Renal cortical epithelial cell (primary cell): ENCODE measurements at places on chromosomes 13 and 19. TPM values are rescaled to one million over a fixed set of nuclear protein-coding genes. Genes with fewer than 3 reads are reported as not detected.

The FPR3 gene
- total RNA-seq: not detected in 2 replicates

The ADM5 gene
- 0.35 TPM in 2 replicates for total RNA-seq

DNA sequence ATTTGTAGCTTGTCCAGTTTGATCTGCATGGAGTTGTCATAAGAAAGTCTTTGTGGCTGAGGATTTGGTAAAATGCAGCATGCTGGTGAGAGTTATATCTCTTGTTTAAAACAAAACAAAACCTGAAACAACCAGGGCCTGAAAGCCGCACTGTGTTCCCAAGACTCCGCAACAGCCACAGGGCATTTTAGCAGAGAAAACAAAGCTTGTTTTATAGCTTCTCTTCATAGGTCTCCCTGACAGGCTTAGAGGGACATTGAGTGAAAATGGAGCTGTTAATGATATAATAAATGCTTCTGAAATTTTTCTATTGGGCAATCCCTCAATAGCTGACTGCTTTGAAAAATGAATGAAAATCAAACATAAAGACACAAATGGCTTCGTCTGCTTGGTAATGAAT lies 148.7 kb upstream of the RNF113B start:
- DNase-seq: peak; percentile 67

GRCh38 chr19:48274173-48274572 lies 4.3 kb downstream of the ZNF114 start:
- DNase-seq: no peak

DNA sequence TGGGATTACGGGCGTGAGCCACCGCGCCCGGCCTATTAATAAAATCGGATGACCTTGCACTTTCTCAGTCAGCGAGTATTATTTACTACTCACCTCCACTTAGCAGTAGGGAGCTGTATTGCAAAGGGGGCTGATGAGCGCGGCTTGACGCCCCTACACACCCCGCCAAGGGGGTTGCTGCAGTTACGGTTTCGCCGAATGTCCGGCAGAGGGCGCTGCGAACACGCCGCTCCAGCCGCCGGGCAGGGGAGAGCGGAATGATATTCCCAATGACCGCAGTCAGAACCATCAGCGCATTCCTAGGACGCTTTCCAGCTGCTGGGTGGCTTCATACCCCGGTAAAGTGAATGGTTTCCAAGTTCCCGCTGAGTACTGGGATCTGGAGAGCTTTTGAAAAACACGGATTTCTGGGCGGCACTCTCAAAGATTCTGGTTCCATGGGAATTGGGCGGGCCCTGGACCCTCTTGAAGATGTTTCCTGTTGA lies 30.0 kb upstream of the TPT1 start:
- peak; percentile 72 for DNase-seq

DNA sequence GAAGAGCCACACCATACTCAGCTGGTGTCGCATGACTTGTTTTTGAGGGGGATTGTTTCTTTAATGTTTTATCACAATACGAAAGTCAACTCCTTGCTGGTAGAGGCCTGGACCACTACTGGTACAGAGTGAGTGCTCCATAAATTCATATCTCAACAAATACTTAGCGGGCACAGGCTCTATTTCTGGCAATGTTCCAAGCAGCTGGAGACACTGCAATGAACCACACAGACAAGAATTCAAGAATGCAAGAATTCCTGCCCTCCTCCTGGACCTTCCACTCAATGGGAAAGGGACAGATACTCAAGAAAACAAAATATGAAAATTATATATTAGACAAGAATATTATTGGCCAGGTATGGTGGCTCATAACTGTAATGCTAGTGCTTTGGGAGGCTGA lies 5.1 kb upstream of the FXYD5 start:
- DNase-seq: no peak

The POU2F2 gene
- total RNA-seq: 0.25 TPM in 1 of 2 replicates, not detected in the other

The ZNF560 gene
- 0.15 and 0.35 TPM in 2 replicates for total RNA-seq

The SHISA2 gene
- total RNA-seq: 68.7 and 266 TPM in 2 replicates

The KLF1 gene
- total RNA-seq: not detected in 2 replicates

DNA sequence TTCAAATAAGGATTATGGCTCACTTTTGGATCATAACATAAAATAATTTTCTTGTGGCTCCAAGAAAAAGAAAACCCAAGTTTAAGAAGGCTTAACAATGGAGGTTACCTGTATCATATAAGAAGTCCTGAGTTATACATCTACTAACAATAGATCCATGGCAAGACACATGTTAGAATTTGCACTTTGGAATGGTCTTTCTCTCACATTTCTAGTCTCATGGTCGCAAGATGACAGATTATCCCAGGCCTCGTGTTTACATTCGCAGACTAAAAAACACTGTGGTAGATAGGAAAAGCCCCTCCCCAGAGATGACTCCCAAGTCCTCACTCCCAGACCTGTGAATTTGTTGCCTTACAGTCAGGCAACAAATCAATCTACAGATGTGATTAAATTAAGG lies 746.2 kb upstream of the GPC6 start:
- no peak for DNase-seq
